ENCODE measurements at places on chromosomes 1 and 21.

GRCh38 chr1:159088050-159088449 is 11.5 kb upstream of the AIM2 start:
- DNase-seq, result peak; percentile 77

GRCh38 chr1:56831871-56832693 is 12.9 kb upstream of the FYB2 start:
- DNase-seq, result peak; percentile 83

GRCh38 chr1:101290119-101290921 is 53.5 kb downstream of the S1PR1 start:
- DNase-seq, result no peak

DNA sequence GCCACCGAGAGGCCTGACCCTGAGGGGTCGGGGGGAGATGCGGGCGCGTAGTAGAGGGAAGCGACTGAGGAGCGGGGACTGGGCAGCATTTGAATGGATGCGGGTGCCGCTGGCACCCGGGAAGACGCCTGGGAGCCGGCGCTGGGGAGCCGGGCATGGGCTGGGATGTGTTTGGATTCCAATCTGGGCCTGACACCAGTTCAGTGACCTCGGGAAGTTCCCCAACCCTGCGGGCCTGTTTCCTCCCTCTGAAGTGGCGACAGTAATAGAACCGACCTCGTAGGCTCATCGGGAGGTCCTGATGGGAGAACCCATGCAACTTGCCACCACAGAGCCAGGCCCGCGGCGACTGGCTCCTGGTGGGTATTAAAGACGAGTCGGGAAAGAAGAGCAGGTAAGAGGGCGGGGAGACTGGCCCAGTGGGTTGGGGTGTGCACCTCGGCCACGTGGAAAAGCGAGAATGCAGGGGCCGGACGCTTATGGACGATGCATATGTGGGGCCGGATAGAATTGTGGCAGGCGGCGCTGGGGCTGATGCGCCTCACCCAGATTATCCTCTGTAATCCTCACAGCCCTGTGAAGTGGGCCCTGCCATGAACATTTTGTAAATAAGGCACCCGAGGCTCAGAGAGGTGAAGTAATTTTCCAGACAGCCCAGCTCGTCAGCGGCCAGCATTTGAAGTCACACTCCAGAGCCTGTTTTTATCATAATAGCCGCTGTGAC is 105.8 kb downstream of the SLC16A1 start:
- DNase-seq, result no peak

DNA sequence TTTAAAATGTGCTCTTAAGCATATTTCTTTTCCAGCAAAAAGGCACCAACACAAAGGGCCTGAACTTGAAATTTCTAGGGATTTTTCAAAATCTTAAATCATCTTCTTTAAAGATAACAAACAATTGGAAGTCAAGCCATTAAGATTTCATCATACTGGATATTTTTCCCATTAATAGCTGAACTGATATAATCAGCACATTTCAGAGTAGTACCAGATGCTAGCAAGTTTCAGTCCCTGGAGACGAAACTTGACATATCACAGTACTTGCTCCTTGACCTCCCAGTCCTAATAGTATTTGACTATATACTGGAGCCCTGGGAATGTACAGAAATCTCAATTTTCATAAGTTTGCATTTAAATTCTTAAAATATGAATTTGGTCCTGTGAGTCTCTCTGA is 10.2 kb upstream of the CDC7 start:
- DNase-seq, result no peak

GRCh38 chr1:81800695-81801650 is at the start of gene ADGRL2:
Gene ADGRL2, plus strand, starts transcription at chr1:81800934. Its CDS starts 36,051 bp downstream, at chr1:81836985.
- peak; percentile 91 for DNase-seq

- no peak for DNase-seq
These were observed 19.8 kb downstream of the RPRD2 start for GRCh38 chr1:150383631-150384324.

Measured in amniotic epithelial cell (primary cell).